ENCODE measurements at places on chromosomes 4 and X.
A peak's percentile ranks its signal among the peaks of the same experiment; 100 is the strongest.

GRCh38 chr4:173254646-173255045 is 79.5 kb downstream of the HMGB2 start:
- DNase-seq = no peak

- no peak for DNase-seq
Observed at GRCh38 chr4:53906606-53907190, 157.7 kb downstream of the CHIC2 start.

DNA sequence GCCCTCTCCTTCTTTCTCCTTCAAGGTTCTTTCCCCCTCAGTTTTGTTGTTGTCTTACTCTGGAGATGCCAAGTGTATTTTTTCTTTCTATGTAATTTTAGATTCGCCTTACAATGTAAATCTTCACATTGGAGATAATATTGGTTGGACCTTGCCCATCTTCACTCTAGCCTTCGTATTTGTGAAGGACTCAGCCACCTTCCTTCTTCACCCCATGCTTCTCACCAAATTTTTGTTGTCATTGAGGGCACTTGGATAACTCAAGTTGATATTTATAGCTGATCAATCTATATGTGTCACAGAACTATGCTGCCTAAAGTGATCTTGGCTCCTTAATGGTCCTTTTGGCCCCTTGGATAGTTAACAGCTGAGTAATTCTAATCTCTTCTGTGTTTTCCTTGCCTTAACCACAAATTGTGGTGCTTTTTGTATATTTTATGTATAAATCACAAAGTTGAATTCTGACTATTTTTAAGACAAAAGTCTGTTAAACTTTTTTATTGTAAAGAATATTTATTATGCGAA is 6.5 kb downstream of the SPRY1 start:
- no peak for DNase-seq

GRCh38 chr4:48141048-48141447 is 7.0 kb upstream of the TXK start:
- DNase-seq = peak; percentile 19

DNA sequence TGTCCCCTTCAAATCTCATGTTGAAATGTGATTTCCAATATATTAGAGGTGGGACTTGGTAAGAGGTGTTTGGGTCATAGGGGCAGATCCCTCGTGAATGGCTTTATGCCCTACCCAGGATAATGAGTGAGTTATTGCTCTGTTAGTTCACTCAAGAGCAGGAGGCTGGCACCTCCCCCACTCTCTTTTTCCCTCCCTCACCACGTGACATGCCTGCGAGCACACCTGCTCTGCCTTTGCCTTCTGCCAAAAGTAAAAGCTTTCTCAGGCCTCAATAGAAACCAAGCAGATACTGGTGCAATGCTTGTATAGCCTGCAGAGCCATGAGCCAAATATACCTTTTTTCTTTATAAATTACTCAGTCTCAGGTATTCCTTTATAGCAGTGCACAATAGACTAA is 286.3 kb upstream of the UGT8 start:
- no peak for DNase-seq

- no peak for DNase-seq
Observed at GRCh38 chr4:159197260-159197884, 94.5 kb downstream of the RAPGEF2 start.

GRCh38 chrX:15410947-15411346 is 26.7 kb upstream of the VEGFD start:
- DNase-seq = no peak

DNA sequence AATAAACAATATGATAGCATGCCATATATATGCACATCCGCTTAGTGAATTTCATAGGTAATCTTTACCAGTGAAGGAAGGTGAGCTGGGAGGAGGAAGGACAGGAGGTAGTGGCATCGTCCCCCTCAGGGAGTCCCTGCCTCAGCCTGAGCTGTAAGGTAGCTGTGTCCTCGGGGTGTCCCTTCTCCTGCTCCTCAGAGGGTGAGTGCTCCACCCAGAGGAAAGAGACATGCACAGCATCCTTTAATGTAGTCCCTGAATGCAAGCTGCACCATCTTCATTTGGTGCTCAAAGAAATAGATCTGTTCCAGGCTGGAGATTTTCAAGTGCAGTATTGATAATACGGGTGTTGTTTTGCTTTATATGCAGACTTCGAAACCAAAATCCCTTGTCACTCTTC is 330.4 kb upstream of the SFRP2 start:
- no peak for DNase-seq

GRCh38 chr4:38764277-38764676 is 18.5 kb downstream of the TLR10 start:
- DNase-seq = no peak

GRCh38 chrX:107672955-107673378 is 44.7 kb downstream of the PRPS1 start:
- DNase-seq = no peak

- no peak for DNase-seq
Observed at GRCh38 chr4:67933755-67934154, 29.5 kb downstream of the TMPRSS11A start.

- DNase-seq = no peak
Observed at GRCh38 chr4:22091352-22091717, 142.8 kb upstream of the KCNIP4 start.

DNA sequence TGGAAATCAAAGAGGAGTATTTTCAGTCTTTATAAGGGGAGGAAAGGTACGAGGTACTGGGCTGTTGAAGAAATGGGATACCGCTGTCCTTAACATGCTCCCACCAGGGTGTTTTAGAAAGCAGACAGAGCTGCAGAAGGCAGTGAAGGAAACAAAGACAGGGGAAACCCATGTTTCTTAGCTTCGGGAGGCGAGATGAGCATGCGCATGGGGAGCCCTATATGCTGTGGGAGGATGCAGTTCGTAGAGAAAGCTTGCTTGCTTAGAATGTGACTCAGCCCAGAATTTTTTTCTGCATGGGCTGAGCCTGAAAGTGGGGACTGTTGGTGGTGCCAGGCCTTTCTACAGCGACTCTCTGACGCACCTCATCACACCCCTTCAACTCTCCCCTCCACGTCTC is 28.8 kb upstream of the SCOC start:
- DNase-seq = no peak

- no peak for DNase-seq
Observed at GRCh38 chr4:8538703-8539567, 41.3 kb upstream of the GPR78 start.

DNA sequence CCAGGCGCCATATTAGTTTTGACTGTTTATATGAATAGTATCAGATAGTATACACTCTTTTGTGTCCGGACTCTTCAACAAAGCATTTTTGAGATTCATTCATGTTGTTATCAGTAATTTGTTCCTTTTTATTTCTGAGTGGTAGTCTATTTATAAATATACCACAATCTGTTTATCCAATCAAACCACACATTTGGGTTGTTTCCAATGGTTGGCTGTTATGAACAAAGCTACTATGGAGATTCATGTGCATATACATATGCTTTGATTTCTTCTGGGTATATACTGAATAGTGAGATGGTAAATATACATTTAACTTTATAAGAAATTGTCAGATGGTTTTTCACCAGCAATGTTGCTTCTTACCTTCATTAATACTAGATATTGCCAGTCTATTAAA is 36.8 kb upstream of the TAPT1 start:
- no peak for DNase-seq

GRCh38 chr4:145234091-145234706 is 53.8 kb upstream of the OTUD4 start:
- peak; percentile 35 for DNase-seq

DNA sequence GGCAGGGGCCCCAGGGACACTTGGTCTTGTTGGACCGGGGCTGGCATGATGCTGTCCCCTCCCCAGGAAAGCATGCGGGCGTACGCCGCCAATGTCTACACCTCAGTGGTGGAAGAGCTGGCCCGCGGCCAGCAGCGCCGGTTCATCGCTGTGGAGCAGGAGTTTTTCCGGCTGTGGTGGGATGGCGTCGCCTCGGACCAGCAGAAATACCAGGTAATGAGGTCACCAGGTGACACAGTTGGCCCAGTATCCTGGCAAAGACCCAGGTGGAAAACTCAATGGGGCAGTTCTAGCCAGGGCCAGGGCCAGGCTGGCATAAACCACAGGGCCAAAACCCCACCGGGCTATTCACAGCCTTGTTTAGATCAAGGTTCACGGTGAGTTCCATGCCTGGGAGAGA is 1.5 kb downstream of the MAN2B2 start:
- no peak for DNase-seq

DNA sequence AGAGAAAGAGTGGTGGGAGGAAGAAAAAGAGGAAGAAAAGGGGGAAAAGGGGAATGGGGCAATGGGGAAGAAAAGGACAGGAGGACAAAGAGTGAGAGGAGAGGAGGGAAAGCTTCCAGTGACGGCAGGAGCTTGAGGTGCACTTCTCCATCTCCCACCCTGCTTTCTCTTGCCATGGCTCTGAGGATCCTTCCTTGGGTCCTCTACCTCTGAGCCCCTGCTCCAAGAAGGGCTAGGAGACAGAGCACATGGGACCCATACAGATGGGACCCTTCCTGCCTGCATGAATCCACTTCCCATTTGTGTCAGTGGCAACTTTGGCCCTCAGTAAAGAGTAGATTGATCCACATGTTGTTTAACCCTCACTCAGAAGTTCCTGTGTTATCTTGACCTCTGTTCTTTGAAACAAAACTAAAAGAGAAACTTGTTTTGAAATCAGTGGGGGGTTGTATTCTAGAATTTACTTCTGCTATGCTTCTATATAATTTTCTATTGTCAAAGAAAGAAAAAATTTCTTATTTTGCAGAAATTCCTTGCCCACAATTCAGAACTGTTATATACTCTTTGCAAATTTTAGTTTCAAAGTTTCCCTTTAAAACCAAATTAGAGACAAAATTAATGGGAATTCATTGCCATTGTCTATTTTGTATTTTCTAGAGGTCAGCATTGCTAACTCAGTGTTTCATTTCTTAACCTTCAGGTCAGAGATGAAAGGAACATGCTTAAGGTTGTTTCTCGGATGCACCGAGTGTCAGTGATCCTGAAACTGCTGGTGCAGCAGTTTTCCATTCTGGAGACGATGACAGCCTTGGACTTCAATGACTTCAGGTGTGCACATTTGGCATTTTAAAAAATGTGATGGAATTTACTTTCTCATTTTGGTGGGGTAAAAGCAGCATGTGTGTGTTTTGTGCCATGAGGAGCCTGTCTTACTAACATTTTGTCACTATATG is 5.0 kb downstream of the TDO2 start:
- no peak for DNase-seq

- DNase-seq = no peak
Observed at GRCh38 chr4:37043342-37043741, 201.2 kb upstream of the NWD2 start.

GRCh38 chr4:137312257-137312656 is 220.0 kb downstream of the PCDH18 start:
- no peak for DNase-seq

GRCh38 chrX:101290957-101291603 is at the start of gene TAF7L:
TAF7L (minus strand) TSS chrX:101291334; CDS start chrX:101287543, 3,791 bp downstream.
- DNase-seq = no peak

GRCh38 chr4:74438661-74439060 is 6.3 kb upstream of the AREG start:
- DNase-seq = no peak

DNA sequence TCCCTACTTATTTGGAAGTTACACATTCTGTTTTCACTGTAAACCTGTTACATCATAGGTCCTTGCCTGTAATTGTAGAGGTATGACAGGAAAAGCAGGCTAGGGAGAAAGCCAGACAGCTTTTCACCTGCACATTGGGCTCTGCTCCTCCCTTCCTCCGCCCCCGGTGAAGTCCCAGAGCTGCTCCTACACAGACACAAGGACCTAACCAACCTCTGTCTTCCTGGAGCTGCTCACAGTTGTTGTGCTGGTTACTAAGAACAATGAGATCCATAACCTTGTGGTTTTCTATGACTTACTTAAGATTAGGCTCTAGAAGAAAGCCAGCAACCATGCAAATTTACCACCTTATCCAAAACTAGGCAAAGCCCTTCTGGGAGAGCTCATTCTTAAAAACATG is 40.0 kb downstream of the MOSPD2 start:
- no peak for DNase-seq

DNA sequence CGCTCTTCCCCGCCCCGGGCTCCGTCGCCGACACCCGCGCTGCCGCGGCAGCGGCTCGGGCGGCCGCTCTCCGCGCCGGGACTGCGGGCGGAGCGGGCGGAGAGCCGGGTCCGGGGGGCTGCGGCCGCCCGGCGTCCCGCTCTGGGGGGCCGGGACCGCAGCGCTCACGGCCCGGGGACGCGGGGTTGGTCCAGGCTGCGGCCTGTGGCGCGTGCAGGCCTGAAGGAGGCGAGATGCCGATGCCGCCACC is 492 bp downstream of the GALNT7 start:
- no peak for DNase-seq

DNA sequence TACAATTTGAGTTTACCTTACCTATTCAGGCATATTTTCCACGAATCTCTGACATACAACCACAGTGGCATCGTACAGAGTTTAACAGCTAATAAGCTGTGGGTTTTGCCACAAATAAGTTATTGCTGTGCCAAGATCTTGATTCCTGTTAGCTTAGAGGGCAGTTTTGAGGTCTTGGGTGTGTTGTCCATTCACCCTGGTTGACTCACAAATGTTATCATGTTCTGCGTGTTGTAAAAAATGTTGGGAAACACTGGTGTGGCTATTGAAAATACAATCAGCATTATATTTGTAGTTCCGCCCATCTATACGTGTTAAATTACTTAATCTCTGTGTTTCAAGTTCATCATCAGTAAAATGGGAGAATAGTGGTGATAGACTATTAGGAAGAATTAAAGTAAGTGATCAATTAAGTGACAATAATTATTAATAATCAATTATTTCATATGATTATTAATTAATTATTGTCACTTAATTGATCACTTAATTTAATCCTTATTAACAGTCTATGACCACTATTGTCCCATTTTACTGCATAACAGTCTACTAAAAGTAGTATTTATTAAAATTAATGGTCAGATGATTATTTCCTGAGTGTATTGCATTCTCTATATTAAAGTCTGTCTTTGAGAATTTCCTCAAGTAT is 96.3 kb downstream of the TMA16 start:
- DNase-seq = no peak

GRCh38 chr4:95545546-95545945 is 3.2 kb downstream of the UNC5C start:
- DNase-seq = no peak

GRCh38 chr4:164802301-164802901 is 48.5 kb downstream of the SMIM31 start:
- DNase-seq = no peak

DNA sequence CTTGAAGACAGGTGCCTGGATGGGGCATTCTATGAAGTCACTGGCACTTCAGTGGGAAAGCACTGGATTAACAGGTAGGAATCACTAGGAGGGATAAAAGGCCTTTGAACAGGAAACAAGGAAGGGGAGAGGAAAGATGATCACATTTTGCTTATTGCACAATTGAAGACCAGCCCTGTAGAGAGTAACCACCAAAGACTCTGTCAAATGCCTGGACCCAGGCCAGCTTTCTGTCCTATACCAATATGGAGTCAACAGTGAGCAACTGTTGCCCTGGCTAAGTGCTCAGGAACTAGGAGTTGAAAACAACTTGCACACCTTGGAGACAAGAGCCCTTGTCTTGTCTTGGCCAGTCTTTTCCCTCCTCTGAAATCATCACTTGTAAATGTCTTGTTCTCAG is 14.1 kb upstream of the RTL3 start:
- DNase-seq = no peak

DNA sequence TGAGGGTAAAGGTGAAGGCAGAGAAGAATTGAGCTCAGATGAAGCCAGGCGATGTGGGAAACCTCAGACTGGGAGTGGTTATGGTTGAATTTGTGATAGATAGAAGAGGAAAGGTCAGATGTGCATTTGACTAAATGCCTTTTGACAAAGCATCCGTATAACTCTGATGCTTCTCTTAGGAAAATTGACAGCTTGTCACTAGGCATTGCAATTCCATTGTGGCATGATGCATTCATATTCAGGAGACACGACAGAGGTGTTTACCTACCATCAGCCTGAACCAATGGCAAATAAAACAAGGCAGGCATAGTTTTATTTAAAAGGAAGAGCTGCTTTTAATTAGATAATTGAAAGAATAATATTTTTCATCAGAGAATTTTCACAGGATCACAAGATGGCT is 325.1 kb upstream of the IGFBP7 start:
- DNase-seq = no peak

Measured in D721Med (cell line).